Brain (organoid and tissue), 16 donors: ENCODE measurements at places on chromosomes 7 and 10. TPM values are rescaled to one million over a fixed set of nuclear protein-coding genes. Genes with fewer than 3 reads are reported as not detected.

Gene SHH
- 0.15 TPM for polyA plus RNA-seq

Gene HOXA5
- 25.3 TPM for polyA plus RNA-seq

Gene ZNF804B
- polyA plus RNA-seq: not detected

Gene SPDYE5
- polyA plus RNA-seq: not detected

Gene SFTPA1
- not detected for polyA plus RNA-seq

Gene UCMA
- polyA plus RNA-seq: not detected

Gene EFCAB10
- 0.51 TPM for polyA plus RNA-seq

Gene CACNA2D1
- 4.6 TPM for polyA plus RNA-seq

Gene LDB3
- polyA plus RNA-seq: 14.4 TPM

Gene YAE1
- 14.7 TPM for polyA plus RNA-seq

Gene CHRM2
- polyA plus RNA-seq: 0.36 TPM

Gene MYH16
- polyA plus RNA-seq: not detected

Gene GIMAP4
- polyA plus RNA-seq: 8.7 TPM

Gene TFEC
- polyA plus RNA-seq: not detected

Gene TMEM236
- polyA plus RNA-seq: 0.05 TPM

Gene TAS2R3
- not detected for polyA plus RNA-seq

Gene MBL2
- not detected for polyA plus RNA-seq

Gene SPAG6
- polyA plus RNA-seq: 16.3 TPM

Gene PCLO
- 20.3 TPM for polyA plus RNA-seq

Gene UTF1
- polyA plus RNA-seq: not detected

Gene CALD1
- polyA plus RNA-seq: 15.5 TPM

Gene DENND2A
- 49.3 TPM for polyA plus RNA-seq

Gene PAX4
- not detected for polyA plus RNA-seq

Gene EBF3
- polyA plus RNA-seq: 22.3 TPM

Gene POLR2J2
- 0.66 TPM for polyA plus RNA-seq

Gene OR6B1
- not detected for polyA plus RNA-seq

Gene MSMB
- polyA plus RNA-seq: not detected

Gene FAM25C
- not detected for polyA plus RNA-seq

Gene VIPR2
- polyA plus RNA-seq: 0.81 TPM

Gene HBP1
- polyA plus RNA-seq: 44.3 TPM

Gene SLC26A5
- polyA plus RNA-seq: 0.49 TPM

Gene LLCFC1
- not detected for polyA plus RNA-seq
